Daoy (cell line): ENCODE measurements at places on chromosomes 13 and 19.

GRCh38 chr13:74090397-74090796, 43.8 kb downstream of the KLF12 start:
- no peak for DNase-seq

DNA sequence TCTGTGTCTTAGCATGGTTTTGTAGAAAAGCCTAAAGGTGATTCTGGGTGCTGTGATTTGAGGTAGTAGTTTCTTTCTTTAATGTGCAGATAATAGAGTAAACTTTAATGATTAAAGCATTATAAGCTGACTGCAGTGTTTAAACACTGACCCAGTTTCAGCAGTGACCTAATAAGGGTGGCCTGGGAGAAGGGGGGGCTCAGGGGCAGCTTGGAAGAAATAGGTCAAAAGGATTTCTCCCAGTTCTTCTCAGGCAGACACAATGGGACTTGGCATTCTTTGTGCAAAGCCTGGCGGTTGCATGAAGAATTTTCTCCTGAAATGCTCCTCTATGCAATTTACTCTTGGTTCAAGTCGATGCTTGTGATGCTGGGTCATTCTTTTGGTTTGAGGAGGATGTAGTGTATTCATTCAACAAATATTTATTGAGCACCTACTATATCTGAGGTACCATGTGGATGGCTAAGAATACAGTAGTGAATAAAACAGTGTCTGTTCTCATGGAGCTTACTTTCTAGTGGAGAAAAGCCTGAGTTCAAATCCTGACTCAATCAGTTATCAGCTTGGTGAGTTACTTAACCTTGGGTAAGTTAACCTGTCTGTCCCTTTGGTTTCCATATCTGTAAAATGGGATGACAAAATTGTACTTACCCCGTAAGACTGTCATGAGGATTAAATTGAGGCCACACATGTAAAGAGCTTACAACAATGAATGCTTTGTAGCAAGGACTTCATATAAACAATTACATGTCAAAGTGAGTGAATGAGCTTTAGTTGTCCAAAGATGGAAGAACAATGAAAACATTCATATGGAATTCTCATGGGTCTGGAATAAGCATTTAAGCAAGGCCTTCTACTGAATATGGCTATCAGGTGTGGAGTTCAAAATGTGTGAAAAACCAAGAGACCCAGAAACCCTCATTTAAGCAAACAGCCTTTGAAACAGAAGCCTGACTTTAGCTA, 210.2 kb downstream of the KCNRG start:
- DNase-seq, result no peak

- no peak for DNase-seq
Observed at GRCh38 chr13:106384516-106384915, 150.9 kb downstream of the EFNB2 start.

DNA sequence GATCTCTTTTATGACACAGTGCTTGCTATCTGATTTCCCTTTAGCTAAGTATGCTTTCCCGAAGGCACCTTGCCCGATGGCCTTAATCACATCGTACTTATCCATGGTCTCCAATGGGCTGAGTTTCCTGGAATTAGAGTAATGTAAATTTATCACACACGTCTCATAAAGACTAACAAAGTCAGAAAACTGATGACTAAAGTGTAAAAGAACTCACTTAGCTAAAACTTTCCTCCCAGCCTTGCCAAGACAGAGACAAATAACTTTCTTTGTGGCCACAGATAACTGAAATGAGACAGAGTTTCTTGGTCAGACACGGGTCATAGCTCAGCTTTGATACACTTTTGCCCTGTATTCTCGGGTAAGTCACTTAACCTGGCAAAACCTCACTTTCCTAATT, 1.5 kb downstream of the NEK5 start:
- no peak for DNase-seq

- peak; percentile 95 for DNase-seq
Observed at GRCh38 chr19:342801-343421, 1.7 kb downstream of the MIER2 start.

DNA sequence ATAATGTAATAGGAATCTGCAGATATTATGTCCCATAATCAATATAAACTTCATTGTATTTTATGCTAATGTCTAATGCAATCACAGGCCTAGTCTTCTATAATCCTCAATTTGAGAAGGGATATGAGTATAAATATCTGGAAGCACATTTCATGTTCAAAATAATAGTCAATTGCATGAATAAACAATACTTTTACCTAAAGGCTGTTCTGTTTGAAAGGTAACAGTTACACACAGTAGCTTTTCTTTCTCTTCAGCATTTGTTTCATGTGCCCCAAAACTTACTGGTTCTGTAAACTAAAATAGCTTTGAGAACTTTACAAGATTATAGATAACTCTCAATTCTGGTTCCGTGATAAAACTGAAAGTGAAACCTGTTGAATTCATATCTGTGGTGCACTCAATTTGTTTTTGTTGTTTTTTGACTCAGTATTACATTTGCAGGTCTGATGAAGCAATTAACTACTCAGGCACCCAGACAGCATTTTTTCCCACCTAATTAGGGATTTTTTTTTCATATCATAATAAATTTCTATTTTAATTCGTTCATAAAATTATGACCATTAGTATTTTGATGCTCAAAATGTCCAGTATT, 1193.8 kb downstream of the SLITRK1 start:
- DNase-seq, result no peak

DNA sequence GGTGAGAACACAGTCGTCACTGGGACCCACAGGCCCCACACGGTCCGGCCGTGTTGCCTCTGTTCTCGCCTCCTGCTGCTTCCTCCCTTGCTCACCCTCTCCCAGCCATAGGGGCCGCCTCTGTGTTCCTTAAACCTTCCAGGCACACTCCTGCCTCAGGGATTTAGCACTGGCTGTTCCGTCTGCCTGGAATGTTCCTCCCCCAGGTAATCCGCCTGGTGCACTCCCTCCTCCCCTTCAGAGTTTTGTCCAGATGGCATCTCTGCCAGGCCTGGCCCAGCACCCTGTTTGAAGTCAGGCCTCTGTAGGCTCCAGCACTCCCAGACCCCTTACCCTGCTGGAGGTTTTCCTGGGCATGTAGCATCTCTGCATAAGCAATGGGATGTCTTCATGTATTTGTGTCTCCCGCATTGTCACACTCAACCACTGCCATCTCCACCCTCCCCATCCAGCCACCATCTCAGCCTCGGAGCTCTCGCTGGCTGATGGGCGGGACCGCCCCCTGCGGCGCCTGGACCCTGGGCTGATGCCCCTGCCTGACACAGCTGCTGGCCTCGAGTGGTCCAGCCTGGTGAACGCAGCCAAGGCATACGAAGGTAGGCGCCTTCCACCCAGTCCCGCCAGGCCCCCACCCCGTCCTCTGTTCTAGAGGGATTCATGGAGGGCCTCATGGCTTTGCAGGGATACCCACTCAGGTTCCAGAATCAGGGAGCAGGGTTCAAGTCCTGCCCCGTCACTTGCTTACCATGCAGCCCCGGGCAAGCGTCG, 25.9 kb downstream of the DPF1 start:
- DNase-seq, result no peak

DNA sequence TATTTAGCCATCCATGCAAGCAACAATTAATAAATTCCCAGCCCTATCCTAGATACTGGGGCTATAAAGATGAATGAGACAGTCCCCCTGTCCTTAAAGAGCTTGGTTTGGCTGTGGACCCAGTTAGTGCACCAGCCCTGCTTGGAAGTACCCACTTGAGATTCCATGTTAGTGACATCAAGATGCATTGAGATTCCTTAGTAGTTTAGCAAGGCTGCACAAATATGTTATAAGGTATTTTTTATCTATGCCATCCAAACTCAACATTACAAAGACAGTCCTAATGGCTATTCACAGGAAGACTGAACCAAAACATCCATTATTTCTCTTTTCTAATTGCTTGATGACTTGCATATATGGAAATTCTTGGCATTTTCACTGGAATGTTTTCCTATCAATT, 48.8 kb upstream of the RAP2A start:
- peak; percentile 23 for DNase-seq

GRCh38 chr19:33052352-33052972, 12.2 kb downstream of the RHPN2 start:
- DNase-seq, result no peak

DNA sequence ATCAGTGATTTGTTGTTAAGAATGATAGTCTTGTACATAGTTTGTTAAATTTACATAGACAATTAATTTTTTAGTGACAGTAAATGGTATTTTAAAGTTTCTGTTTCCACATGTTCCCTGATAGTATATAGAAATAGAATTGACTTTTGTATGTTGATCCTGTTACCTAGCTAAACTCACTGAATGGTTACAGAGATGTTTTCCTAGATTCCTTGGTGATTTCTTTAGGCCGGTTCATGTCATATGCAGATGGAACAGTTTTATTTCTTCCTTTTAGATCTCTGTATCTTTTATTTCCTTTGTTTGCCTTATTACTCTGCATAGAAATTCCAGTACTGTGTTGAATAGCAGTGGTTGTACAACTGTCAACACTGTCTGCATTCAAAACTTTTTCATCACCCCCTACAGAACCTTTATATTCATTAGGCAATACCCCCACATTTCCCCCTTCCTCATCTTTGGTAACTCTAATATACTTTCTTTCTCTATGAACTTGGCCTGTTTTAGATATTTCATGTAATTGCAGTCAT, 86.3 kb downstream of the NBEA start:
- no peak for DNase-seq

GRCh38 chr13:19836472-19836871, 27.0 kb downstream of the ZMYM5 start:
- DNase-seq, result no peak

GRCh38 chr13:110157718-110158117, 149.2 kb downstream of the COL4A1 start:
- DNase-seq, result no peak

DNA sequence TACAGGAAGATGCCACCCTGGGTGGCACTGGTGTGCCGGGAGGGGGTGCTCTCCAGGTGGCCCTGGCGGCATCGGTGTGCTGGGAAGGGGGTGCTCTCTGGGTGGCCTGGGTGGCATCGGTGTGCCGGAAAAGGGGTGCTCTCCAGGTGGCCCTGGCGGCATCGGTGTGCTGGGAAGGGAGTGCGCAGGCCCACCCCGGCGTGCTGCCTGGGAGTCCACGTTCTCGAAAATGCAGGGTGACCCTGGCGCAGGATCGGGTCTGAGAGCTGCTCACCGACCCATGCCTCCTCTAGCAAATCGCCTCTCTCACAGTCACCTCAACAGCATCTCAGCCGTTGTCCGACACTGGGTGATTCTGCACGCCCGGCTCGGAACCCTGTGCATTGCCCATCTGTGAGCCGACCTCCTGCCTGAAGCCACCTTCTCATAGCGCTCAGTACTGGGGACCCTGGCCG, 36.4 kb downstream of the RASA3 start:
- no peak for DNase-seq

DNA sequence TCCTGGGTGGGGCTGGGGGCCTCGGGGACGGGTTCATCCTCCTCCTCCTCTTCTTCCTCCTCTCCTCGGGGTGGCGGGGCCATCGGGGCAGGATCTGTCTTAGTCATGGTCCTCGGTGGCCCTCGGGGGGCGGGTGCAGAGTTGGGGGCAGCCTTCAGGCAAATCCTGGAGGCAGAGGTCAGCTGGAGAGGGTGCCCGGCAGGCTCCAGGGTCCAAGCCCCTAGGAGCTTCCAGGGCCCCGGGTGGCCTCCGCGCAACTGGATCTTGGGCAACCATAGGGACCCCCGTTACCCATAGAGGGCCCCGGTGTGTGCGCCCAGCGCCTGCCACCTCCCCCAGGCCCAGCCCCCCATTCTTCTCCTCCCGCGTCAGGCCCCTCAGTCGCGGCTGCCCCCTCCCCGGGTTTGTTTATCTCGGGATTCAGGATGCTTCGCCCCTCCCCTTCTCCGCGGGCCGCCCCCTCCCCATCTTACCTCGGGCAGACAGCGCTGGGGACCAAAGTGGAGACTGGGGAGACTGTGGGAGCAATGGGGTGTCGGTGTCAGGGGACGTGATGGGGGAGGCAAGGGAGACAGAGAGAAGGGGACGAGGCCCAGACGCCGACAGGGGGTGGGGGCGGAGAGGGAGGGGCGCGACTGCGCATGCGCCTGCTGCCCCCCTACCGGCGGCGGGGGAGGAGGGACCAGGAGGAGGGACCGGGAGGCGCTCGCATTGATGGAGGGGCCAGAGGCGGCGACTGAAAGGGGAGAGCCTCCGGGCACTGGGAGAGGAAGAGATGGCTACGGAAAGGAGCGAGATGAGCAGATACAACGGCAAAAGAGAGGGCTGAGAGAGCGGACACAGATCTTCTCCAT, at the start of gene CLIP3:
CLIP3 (minus strand) TSS at position 623 of the 854 bp plus-strand sequence; CDS start at position 107, 516 bp downstream.
- peak; percentile 74 for DNase-seq

DNA sequence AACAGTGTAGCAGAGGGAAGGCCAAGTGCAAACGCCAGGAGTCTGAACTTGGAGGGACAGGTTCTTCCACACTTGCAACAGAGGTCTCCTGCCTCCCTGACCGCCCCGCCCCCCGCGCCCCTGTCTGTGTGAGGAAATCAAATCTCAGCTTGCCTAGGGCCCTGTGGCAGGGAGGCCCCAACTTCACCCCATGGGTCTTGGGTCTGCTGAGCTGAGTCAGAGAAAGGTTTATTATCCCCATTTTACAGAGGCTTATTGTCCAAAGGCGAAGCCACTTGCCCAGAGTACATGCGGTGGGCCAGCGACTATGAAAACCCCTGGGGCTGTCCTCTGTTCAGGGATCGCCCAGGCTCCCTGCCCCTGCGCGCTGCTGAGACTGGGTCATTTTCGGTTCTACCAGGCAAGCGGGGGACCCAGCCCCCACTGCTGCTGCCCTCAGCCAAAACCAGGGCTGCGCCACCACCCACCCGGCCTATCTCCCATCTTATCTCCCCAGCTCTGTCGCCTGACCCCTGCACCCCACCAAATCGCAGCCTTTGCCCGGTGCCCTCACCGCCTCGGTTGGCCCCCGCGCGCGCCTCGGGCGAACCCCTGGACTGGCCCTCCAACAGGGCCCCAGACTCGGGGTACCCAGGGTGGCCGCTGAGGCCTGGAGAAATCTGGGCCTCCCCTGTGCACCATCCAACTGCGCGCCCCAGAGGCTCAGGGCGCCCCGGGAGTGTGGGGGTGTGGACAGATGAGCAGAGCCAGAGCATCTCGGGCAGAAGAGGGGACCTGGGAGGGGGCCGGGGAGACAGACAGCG, 850 bp upstream of the CERS4 start:
- DNase-seq, result no peak

DNA sequence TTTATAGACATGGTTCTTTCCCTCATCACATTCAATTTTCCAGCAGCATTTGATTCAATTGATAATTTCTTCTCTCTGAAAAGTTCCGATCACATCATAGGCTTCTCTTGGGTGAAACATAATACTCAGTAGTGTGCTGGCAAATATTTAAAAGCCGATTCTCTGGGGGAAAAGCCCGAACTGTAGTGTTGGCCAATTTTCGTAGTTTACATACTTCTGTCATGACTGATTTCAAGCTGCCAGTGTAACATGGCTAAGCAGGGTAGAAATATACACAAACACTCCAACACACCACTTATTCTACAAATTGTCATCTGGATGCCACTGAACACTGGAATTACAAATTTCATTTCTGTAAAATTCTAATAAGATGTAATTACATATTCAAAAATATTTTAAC, 56.1 kb upstream of the FREM2 start:
- DNase-seq, result peak; percentile 1

DNA sequence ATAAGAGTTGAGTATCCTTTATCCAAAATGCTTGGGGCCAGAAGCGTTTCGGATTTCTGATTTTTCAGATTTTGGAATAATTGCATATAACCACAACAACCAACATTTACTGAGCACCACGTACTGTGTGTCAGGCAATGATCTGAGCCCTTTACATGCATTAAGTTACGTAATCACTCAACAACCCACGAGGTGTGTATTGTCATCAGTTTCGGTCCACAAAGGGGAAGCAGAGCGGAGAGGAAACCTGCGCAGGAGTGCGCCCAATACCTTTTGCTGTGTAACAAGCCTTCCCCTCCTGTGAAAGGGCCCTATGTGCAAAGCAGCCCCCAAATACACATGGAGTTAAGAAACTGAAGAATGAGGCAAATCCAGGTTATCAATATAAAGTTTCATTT, 20.7 kb upstream of the NLRP12 start:
- DNase-seq, result no peak
